ENCODE measurements at places on chromosomes 2 and 18.

DNA sequence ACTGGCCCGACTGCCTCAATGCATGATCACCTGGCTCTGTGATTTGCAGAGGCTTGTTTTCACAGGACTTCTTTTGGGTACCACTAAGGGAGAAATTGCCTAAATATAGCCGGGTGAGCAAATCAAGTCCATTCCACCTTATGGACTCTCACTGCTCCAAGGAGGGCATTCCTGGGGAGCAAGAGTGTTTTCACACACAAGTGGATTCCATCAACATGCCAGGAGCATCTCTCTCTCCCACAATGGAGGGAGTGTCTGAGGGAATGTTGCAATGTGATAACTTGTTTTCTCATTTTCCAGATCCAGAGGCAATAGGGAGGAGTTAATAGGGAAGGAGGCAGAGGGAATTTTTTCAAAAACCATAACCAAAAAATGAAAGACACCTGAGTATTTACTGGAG is 250.7 kb downstream of the SATB2 start:
- DNase-seq, result no peak

GRCh38 chr2:181348107-181348837 is 108.9 kb upstream of the ITGA4 start:
- no peak for DNase-seq

DNA sequence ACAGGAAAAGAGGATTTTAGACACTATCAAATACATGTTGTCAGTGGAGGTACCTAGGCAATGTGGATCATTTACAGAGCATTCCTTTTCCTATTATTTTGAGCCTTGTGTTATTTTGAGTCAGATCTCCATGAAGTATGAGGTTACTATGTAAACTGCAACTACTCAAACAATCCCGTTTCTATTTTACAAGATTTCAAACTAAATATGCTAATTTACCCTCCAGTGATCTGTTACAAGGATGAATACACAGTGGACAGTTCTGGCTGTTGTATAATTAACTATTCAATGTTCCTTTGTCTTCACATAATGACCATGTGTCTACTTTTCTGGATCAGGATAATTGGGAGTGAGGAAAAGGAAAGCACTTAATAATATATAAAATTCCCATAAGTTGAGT is 4.6 kb downstream of the HOXD1 start:
- no peak for DNase-seq

- DNase-seq, result no peak
Observed at GRCh38 chr2:176683618-176684111, 414.4 kb downstream of the MTX2 start.

All from frontal cortex (tissue), 4 donors.